Activated CD4-positive, CD25-positive, alpha-beta regulatory T cell treated with anti-CD3 and anti-CD28 coated beads, Interleukin-2, amount 50 U/mL, for 16 hours (primary cell): ENCODE measurements at places on chromosomes 13 and 19.

- peak; percentile 55 for DNase-seq
Observed at GRCh38 chr19:35142606-35143230, 337 bp upstream of the FXYD7 start.

GRCh38 chr13:75830842-75831241, 194.7 kb downstream of the LMO7 start:
- DNase-seq: no peak

- DNase-seq: no peak
Observed at GRCh38 chr19:46481223-46481848, 10.0 kb upstream of the PNMA8A start.

DNA sequence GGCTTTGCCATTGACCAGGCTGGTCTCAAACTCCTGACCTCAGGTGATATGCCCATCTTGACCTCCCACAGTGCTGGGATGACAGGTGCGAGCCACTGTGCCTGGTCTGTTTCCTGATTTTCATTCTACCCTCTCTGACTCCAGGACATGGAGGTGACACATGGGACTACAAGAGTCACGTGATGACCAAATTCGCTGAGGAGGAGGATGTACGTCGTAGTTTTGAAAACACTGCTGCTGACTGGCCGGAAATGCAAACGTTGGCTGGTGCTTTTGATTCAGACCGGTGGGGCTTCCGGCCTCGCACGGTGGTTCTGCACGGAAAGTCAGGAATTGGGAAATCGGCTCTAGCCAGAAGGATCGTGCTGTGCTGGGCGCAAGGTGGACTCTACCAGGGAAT, 40.2 kb downstream of the NLRP5 start:
- DNase-seq: no peak

GRCh38 chr19:44807652-44808462, 1.0 kb upstream of the BCAM start:
- no peak for DNase-seq

- DNase-seq: no peak
Observed at GRCh38 chr19:38425222-38425809, 703 bp downstream of the RASGRP4 start.

DNA sequence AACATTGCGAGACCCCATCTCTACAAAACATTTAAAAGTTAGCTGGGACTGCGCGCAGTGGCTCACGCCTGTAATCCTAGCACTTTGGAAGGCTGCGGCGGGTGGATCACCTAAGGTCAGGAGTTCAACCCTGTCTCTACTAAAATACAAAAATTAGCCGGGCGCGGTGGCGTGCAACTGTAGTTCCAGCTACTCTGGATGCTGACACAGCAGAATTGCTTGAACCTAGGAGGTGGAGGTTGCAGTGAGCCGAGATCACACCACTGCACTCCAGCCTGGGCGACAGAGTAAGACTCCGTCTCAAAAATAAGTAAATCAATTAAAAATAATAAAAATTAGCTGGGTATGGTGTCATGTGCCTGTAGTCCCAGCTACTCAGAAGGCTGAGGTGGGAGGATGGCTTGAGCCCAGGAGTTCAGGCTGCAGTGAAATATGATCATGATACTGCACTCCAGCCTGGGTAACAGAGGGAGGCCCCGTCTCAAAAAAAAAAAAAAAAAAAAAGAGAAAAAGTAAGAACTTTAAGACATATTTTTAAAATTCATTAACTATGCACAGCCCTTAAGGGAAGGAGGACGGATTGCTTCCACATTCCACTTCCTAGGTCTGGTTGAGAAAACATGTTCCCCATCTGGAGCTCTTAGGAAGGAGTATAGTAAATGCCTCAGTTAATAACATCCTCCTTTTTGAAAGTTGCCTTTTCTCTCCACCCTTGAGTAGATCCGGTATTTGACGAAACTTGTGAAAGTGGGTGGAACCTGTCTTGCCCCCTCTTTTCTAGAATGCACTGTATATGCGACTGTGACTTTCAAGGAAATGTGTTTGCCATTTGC, 26.1 kb downstream of the EXOC3L2 start:
- no peak for DNase-seq

DNA sequence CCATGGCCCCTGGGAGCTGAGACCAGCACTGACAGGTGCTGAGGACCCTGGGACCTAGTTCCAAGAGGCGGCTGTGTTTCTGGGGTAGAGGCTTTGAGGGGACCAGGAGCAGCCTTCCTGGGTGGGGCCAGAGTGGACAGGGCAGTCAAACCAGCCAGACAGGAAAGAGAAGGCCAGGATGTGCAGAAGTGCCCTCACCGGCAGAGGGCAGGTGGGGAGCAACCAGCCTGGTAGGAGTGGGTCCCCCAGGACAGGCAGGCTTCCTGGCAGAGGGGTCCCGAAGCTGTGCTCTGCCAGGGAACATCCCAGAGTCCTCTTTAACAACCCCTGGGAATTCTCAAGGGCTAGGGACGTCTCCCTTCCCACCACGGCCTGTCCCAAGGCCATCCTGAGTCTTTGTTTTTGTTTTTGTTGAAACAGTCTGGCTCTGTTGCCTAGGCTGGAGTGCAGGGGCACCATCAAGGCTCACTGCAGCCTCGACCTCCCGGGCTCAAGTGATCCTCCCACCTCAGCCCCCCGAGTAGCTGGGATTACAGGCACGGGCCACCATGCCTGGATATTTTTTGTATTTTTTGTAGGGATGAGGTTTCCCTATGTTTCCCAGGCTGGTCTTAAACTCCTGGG, 3.0 kb upstream of the HIPK4 start:
- no peak for DNase-seq

- DNase-seq: no peak
Observed at GRCh38 chr13:106105153-106105552, 430.3 kb downstream of the EFNB2 start.

- DNase-seq: no peak
Observed at GRCh38 chr13:68007576-68007975, 777.4 kb upstream of the PCDH9 start.

GRCh38 chr13:96804174-96804573, 190.1 kb downstream of the OXGR1 start:
- no peak for DNase-seq

DNA sequence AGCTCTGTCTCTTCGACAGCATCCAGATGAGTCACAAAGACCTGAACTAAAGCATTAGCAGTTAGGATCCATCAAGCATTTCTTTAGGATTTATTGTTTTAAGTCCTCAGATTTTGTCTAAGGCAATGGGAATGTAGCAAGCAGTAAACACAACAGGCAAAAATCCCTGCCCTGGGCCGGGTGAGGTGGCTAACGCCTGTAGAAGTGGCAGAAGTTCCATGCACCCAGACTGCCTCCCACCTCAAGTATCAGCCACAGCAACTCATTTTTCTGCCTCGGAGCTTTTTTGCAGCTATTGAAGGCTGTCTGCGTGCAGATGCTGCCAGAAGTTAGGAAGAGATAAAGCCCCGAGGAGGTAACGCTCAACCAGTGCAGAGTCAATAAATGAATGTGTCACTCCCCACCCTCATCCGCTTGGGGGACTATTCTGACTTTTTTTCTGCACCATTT, 47.1 kb upstream of the MRI1 start:
- no peak for DNase-seq

DNA sequence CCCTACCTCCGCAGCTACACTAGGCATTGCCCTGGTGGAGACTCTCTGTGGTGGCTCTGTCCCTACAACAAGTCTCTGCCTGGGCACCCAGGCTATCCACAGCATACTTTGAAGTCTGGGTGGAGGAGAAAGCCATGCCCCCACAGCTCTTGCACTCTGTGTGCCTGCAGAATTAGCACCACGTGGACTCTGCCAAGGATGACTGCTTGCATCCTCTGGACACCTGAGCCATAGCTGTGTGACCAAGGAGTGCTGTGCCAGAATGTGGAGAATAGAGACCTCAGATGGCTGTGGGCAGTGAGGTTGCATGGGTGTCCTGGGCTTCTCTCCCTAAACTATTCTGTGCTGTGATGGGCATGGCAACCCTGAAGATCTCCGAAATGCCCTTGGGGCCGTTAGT, 21.2 kb upstream of the MCF2L start:
- DNase-seq: no peak

DNA sequence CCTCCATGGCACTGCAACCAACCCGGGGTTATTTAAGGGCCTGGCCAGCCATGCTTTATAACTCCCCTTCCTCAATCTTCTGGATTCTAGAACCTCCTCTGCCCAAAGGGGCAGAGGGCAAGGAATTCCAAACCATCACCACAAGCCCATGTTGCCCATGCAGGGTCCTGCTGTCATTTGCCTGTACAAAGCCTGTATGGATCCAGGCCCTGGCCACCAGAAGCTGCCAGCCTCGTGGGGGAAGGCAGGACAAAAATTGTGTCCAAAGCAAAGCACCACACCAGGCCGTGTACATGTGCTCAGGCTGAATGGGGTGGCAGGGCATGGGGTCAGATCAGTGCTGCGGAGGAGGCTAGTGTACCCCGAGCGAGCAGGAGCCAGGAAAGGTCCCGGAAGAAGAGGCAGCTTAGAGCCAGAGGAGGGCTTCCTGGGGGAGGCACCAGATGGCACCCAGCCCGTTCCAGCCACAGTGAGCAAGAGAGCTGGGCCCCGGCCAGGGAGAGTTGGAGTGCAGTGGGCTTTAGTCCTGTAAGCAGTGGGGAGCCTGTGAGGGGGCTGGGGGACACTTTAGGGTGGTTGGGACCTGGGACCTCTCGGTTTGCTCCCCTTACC, 35.8 kb downstream of the CAPN12 start:
- no peak for DNase-seq

GRCh38 chr19:36073121-36073876, 18.6 kb downstream of the WDR62 start:
- DNase-seq: no peak

- no peak for DNase-seq
Observed at GRCh38 chr13:39895254-39895653, 239.8 kb downstream of the COG6 start.

DNA sequence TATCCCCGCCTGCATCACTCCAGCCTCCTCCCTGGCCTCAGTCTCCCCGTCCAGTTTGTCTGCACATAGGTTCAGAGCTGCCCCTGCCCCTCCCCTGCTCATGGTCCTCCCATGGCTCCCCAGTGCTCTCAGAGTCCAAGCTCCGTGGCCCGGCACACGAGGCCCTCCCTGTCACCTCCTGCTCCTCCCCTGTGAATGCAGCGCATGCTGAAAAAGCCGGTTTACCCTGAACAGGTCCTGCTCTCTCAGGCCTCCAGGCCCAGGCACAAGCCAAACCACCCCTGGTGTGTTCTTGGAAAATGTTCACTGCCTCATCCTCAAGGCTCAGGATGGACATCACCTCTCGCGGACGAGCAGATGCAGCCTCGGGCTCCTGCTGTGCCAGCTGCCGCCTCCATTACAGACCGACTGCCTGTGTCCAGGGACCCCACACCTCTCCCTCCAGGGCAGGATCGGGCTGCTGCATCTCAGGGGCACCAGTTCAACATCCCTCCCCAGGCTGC, 13.0 kb downstream of the EMP3 start:
- no peak for DNase-seq

GRCh38 chr19:20662421-20663105, 1.2 kb upstream of the ZNF626 start:
- DNase-seq: no peak
